ENCODE measurements at places on chromosomes 1 and 21.

DNA sequence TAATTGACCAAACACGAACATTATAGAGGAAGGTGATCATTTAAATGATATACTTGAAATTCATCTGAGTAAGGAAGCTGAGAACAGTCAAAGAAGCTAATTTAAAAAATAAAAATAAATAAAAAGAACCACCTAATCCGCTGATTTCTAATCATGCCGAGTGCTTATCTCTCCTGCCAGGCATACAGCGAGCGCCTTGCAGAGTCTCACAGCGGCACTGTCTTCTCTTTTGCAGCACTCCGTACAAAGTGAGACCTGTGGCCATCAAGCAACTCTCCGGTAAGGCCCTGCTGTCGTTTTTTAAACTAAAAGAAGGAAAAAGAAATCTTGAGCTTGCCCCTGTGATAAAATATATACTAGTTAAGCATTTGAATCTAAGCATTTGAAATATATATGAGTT, 45.3 kb downstream of the PDE9A start:
- DNase-seq = no peak

- DNase-seq = no peak
These were observed 7.2 kb downstream of the TFF2 start for GRCh38 chr21:42343556-42343955.

DNA sequence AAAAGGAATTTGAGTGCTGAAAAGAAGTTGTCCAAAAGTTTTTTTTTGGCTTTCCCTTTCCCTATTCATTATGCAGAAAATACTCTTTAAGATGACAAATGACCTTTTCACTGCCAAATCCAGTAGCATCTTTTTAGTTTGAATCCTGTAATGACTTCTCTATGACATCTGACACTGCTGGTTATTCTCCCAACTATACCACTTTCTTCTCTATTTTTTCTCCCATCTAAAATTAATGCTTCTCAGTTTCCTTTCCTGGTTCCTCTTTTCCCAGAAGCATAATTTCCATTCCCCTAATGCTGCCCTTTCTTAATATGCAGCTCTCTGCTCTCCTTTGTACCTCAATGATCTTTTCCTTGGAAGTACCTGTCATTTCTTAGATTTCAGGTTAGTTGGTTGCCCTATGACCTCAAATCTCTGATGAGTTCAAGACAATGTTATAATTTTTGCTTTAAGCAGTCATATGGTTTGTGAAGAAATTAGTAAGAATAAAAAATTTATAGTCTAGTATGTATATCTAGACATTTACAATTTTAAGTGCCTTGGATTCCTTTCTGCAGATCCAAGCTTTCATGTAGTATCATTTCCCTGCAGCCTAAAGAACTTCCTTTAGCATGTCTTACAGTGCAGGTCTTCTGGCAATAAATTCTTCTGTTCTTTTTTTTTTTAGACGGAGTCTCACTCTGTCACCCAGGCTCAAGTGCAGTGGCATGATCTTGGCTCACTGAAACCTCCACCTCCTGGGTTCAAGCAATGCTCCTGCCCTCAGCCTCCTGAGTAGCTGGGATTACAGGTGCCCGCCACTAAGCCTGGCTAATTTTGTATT, 150.8 kb downstream of the CDC42BPA start:
- DNase-seq = no peak

DNA sequence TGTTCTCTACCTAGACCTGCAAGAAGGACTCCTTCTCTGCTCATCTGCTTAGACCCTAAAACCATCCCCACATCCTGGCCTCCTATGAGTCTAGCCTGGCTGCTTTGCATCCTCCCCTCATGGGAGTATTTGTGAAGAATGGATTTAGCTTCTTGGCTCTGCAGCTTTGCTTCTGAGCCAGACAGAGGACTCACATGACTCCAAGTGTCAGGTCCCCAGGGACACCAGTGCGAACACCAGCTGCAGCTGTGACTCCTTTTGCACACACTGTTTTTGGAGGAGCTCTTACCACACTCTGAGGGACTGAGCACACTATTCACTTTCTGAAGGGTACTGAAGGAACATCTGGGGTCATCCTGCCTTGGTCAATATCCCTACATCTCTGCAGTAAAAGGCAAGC, 131.8 kb upstream of the SGIP1 start:
- no peak for DNase-seq

GRCh38 chr1:187928288-187928687, 1099.5 kb downstream of the PLA2G4A start:
- DNase-seq = no peak

Measured in stimulated activated CD8-positive, alpha-beta memory T cell treated with anti-CD3 and anti-CD28 coated beads, Interleukin-7, amount 100 ng/mL, for 24 hours (primary cell).